ENCODE measurements at places on chromosomes 11 and 22.

GRCh38 chr11:19725379-19726079 is 12.9 kb downstream of the NAV2 start:
- no peak for DNase-seq

GRCh38 chr22:43205748-43206508 is 19.0 kb upstream of the TTLL12 start:
- no peak for DNase-seq

- no peak for DNase-seq
These were observed 12.5 kb upstream of the PARVG start for GRCh38 chr22:44168206-44168605.

GRCh38 chr11:35138943-35139721 is at the start of gene CD44:
TSS of gene CD44 (plus strand) at chr11:35139171. CDS start at chr11:35139304, 133 bp downstream.
- peak; percentile 70 for DNase-seq

- no peak for DNase-seq
These were observed 41.8 kb downstream of the GDPD4 start for GRCh38 chr11:77259641-77260040.

DNA sequence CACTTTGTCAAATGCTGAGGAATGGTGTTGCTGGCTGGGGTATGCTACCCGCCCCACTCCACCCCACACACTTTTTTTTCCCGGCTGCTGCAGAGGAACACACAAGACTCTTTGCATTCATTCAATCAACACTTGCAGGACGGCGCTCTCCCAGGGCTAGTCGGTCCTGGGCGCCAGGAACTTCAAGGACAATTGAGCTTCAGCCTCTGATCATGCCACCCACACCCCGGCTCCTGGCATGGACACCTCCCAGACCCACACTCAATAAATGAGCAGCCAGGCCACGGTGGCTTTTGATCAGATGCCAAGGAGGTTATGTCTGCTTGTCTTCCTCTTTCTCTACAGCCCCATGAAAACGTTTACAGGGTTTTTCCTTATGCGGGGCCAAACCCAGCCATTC is 19.8 kb downstream of the TPST2 start:
- no peak for DNase-seq

GRCh38 chr22:49300951-49301397 is 526.7 kb downstream of the BRD1 start:
- no peak for DNase-seq

DNA sequence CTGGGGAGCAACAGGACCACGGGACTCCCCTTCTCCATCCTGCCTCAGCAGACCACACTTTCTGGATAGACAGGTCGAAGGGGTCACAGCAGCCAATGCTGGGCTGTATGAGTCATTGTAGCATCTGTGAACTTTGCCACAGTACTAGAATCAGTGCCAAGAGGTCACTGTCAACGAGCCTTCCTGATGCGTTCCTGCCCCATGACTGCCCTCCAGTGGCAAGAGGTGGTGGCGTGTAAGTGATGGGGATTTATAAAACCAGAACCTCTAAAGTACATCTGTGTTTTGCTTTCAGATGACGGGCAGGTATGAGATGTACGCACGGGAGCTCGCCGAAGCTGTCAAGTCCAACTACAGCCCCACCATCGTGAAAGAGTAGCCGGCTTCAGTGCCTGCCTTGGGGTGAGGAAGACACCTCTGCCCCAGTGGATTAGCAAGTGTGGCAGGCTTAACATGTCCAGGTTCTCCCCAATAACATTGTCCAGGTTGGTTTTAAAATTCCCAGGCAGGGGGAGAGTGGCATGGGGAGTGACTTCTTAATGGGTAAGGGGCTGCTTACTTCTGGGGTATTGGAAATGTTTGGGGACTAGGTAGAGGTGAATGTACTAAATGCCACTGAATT is 29.4 kb downstream of the GUCD1 start:
- DNase-seq = peak; percentile 77

DNA sequence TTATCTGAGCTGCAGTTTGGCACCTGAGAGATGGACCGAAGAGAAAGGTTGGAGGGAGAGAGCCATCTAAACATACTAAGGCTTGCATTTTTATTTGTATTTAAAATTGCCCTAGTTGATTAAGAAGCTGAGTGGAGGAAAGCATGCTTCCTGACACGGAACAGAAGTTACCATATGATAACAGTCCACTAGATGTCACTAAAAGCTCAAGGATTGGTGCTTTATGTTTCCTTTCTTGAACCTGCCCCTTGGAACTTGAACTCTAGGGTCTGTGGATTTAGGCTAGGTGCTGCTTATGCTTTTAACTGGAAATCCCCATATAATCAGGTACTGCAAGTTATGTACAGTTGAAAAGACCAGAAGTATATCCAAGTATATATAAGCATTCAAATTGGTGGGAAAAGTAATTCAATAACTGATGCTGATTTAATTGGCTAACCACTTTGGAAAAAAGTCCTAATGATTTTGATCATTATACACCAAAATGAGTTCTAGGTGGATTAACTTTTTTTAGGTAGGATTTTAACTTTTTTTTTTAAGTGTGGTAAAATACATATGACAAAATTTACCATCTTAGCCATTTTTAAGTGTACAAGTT is 9.5 kb downstream of the RBMXL2 start:
- peak; percentile 38 for DNase-seq

- DNase-seq = no peak
These were observed 17.0 kb downstream of the PTPRJ start for GRCh38 chr11:47997063-47998053.

DNA sequence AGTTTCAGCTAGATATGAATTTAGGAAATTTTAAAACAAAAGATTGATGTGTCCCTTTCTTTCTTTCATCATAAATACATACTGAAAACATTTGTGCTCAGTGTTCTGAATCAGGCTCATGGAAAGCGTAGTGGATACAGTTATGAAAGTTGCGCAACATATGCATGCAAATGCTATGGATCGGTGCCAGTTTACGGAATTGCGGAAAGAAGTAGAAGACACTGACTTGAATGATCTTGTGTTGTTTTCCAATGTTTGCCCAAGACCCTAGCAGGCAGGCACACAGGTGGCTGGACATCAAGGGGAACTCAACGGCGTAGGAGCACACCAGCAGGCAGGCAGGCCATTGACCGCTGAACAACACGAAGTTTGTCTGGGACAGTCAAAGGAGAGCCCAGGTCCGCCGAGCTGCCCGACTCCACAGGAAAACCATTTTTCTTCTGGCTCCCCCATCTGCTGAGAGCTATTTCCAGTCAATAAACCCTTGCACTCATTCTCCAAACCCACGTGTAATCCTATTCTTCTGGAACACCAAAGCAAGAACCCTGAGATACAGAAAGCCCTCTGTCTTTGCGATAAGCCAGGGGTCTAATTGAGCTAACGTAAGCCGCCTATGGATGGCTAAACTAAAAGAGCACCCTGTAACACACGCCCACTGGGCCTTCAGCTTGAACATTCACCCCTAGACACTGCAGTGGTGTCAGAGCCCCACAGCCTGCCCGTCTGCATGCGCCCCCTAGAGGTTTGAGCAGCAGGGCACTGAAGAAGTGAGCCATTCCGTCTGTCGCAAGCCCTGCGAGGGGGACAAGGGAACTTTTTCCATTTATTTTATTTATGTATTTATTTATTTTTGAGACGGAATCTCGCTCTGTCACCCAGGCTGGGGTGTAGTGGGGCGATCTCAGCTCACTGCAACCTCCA is 7.4 kb upstream of the BIRC3 start:
- DNase-seq = no peak

- DNase-seq = no peak
These were observed 82.3 kb downstream of the ABTB2 start for GRCh38 chr11:34275486-34275885.

GRCh38 chr11:86592047-86592591 is 80.3 kb downstream of the ME3 start:
- DNase-seq = no peak

DNA sequence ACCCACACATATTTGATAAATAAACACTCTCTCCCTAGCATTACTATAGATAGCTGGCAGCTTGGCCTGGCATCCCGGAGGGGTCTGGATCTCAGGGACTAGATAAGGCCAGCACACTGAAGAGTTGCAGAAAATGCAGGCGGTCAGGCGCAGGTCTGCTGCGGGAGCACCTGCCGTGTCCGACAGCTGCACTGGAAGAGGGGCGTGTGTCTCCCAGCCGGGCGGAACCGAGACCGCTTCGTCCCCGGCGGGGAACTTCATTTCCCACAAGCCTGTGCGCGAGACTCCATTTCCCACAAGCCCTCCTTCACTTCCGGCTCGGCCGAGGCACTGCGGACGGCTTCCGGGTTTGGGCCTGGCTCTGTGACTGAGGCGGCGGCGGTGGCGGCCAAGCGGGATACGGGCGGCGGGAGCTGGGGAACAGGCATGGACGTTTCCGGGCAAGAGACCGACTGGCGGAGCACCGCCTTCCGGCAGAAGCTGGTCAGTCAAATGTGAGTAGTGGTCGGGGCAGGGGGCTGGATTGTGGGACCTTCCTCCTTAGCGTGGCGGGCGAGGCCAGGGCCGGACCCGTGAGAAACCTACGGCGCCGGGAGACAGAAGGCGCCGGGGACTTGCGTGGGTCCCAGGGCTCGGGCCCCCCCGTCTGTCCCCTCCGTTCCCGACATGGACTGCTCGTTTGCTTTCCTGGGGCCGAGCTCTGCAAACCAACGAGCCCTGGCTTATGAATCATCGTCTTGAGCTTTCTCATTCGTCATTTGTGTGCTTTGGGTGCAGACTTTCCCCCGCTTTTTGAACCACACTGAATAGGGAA is at the start of gene MED15:
Gene MED15 (plus strand): TSS at position 358 of the 814 bp plus-strand sequence. CDS start 69 bp downstream, at position 427.
- DNase-seq = peak; percentile 79

GRCh38 chr11:14255238-14255534 is 103.8 kb downstream of the RRAS2 start:
- no peak for DNase-seq

GRCh38 chr11:57251491-57252104 is 14.5 kb upstream of the APLNR start:
- no peak for DNase-seq

GRCh38 chr22:22235558-22235957 is 9.0 kb upstream of the VPREB1 start:
- DNase-seq = no peak

- DNase-seq = no peak
These were observed 244.7 kb downstream of the ETS1 start for GRCh38 chr11:128342511-128343134.

DNA sequence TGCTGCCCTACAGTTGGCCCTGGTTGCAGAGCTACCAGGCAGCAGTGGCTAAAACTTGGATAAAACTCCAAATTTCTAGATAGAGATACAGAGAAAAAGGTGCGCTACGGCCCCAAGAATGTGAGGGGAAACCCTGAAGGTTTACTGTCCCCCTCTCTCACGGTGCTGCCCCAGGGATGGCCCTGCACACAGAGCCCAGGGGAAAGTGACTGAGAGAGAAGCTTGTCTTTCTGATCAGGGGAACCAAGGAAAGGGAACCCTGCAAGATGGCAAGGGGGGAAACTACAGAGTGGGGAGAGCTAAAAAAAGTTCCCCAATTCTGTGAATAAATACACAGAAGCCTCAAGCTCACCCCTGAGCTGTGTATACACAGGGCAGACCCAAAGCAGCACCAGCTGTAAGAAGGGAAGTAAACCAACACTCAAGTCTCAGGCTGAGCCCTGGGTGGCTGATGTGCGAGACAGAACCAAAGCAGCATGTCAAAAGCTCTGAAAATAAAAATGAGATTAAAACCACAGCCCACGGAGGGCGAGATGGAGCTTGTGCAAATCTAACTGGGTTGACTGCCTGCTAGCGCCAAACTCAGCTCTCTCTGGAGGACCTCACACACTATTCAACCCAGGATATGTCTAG is 22.1 kb downstream of the GNB1L start:
- DNase-seq = no peak

DNA sequence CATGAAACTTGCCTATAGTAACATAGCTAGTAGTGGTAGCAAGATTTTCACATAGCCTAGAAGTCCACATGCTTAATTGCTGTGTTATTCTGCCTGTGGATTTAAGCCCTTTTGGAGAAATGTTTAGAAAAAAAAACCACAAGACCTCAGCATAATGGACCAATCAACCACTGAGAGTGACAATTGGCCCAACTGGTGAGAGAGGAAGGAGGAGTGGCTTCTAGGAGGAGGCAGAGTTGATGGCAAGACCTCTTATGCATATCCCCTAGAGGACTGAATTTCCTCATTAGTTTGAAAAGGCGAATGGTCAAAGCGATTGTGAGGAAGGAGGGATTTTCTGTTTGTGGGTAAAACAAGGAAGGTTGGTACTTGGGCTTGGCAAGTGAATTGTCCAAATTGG is 30.6 kb downstream of the NNMT start:
- no peak for DNase-seq

DNA sequence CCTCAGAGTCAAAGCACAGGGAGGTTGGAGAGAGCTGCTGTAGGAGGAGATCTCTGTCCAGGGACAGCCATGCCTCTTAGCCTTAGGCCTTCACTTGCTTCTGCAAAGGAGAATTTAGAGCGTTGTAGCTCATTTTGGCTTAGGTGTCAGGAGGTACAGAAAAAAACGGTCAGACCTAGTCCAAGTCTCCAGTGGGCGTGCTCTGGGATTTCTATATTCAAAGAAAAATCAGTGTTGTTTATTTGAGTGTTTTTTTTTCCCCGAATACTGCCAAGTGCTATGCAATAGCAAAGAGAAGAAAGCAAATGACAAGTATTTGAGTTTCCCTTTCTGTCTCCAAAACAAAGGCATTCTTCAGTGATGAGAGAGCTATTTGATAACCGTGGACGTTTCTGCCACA is 22.7 kb upstream of the OPCML start:
- DNase-seq = no peak

DNA sequence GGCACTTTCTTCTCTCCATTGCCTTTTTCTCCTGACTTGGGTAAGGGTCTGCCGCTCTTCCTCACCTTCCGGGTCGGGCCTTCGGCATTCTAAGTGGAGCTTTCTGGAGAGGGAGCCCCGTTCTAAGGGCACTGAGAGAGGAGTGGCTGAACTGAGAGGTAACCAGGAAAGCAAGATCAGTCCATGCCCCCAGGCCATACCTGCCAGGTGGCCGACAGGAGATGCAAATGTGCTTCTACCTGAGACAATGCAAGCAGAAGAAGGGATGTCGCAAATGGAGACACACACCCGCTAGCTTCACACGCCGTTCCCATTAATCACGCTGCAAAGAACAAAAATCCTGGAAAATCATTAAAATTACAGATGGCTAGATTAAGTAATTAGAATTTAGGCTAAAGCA is 156.4 kb upstream of the TBCEL start:
- DNase-seq = no peak

- no peak for DNase-seq
These were observed 309.2 kb downstream of the ST3GAL4 start for GRCh38 chr11:126664643-126665042.

DNA sequence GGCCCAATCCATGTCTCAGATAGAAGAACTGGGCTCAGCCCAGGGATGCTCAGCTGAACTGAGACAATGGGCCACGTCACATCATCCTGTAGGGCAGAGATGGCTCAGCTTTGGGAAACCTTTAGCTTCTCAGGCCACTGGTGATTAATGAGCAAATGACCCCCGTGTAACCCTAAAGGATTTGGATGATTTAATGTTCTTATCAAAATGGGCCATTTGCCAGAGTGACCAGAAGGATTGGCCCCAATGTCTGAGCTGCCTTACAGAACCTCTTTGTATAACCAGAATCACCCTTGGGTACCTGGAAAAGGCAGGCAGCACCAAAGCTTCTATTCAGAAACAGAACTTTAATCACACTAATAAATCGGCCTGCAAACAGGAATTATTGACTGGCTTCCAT is 73.7 kb downstream of the ABTB2 start:
- no peak for DNase-seq

- DNase-seq = no peak
These were observed 83.0 kb downstream of the FCHSD2 start for GRCh38 chr11:73058989-73059674.

- DNase-seq = no peak
These were observed 252.6 kb upstream of the B3GAT1 start for GRCh38 chr11:134664447-134665187.

All from KG1 (cell line).